Esophagus squamous epithelium (tissue), 5 donors: ENCODE measurements at places on chromosomes 5 and 9.

DNA sequence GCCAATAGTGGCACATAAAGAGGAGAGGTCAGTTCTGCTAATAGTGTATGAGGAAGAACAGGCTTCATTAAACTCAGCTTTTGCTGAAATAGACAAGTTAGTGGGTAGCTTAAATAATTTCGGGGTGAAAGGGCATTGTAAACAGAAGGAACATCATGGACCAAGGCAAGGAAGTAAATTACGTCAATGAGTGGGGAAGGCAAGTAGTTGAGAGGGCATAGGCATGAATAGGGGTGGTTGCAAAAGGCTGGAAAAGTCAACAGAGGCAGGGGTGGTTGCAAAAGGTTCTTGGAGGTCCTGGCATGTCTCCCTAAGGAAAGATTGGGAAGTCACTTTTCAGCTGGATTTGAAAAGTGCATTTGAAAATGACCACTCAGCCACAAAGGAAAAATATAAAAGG lies 383.3 kb upstream of the RPS23 start:
- DNase-seq, result no peak

GRCh38 chr9:111158363-111158762 lies 120.1 kb upstream of the LPAR1 start:
- no peak for DNase-seq

DNA sequence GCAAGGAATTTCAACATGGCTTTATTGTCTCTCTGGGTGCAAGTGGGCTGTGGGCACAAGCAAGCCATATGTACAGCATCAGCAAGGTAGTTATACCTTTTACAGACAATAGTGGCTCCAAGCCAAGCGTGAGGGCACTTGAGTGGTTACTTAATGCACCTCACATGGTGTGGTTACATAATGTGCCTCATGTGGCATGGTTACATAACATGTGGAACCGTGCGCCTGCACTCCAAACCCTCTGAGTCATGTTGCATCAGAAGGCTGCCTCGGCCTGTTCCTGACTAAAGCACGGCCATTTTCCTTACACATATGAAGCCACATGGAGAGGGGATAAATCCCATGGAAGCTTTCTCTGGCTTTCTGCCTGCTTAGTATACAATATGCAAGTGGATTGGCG lies 150.9 kb downstream of the OSTF1 start:
- no peak for DNase-seq

- no peak for DNase-seq
Measured at GRCh38 chr9:137168904-137169856, 671 bp downstream of the LRRC26 start.

- DNase-seq, result no peak
Measured at GRCh38 chr5:107011605-107012004, 659.1 kb downstream of the EFNA5 start.

DNA sequence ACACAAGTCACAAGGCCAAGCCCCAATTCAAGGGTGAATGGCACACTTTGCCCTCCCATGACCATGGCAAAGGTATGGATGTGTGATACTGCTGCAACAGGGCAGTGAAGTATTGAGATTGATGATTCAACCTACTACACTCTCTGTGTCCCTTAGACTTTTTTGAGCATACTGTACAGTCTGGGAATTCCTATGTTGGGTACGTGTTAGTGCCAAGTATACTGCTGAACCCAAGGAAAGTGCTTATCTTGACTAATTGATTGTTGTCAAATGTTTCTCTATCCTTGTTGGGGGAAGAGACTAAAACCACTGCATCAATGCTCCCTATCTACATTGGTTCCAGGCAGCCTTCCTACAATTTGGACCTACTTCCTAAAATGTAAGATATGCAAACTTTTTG lies 93.7 kb downstream of the NDFIP1 start:
- DNase-seq, result no peak

DNA sequence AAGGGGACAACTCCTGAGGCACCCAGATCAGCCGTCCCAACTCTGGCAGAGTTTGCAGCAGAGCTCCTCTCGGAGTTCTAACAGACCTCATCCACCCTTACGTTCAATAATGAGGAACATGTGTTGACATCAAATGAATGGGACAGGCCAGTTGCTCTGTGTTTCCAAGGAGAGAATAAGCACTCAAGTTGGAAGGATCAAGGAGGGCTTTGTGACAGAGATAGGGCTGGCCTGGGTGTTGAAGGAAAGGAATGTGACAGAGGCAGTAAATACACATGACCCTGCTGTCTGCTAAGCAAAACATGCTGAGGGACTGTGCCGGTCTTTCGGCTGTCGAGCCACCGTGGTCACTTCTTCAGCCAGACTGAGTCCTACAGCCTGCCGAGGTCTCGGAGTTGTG lies 48.2 kb downstream of the GPR107 start:
- no peak for DNase-seq

- DNase-seq, result no peak
Measured at GRCh38 chr5:164951570-164951969, 1446.2 kb downstream of the MAT2B start.

DNA sequence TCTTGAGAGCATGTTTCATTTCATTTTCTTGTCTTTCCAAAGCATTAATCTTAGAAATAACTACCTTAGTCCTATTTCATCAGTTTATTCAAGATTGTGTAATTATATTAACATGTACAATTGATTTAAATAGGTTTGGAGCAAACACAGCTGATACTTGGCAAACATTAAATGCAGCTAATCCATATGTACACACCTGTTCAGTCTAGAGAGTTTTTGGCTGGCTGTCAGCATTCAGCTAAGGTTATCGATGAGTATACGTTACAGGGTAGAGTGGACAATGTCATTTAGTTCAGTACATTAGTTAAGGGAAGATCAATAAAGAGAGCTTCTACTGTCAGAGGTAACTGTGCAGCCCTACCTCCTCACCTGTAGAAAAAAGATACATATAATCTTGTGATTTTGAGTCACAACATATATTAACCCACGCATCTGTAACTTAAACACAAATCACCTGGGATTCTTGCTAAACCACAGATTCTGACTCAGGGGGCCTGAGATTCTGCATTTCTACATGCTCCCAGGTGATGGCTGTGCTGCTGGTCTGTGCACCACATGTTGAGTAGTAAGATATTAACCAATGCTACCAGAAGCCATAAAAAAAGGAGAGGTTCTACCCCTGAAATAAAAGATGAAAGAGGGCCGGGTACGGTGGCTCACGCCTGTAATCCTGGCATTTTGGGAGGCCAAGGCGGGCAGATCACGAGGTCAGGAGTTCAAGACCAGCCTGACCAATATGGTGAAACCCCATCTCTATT lies 34.1 kb upstream of the PCA3 start:
- no peak for DNase-seq

DNA sequence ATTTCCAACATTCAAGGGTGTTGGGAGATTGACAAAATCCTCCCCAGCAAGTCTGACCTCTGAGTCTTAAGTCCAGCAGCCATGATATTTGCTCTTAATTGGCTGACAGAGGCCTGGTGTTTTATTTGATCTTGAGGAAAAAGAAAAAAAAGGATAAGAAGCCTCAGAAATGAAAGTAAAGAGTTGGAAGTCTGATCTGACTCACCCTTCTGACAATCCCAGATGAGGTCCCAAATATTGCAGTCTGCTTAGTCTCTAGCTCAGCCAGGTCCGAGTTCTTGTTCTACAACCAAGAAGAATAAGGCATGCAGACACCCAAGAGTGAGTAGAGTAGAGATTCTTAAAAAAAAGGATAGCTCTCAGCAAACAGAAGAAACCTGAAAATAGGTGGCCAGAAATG lies 632.5 kb upstream of the ST8SIA4 start:
- no peak for DNase-seq

- DNase-seq, result no peak
Measured at GRCh38 chr5:149317281-149318048, 27.8 kb upstream of the GRPEL2 start.

DNA sequence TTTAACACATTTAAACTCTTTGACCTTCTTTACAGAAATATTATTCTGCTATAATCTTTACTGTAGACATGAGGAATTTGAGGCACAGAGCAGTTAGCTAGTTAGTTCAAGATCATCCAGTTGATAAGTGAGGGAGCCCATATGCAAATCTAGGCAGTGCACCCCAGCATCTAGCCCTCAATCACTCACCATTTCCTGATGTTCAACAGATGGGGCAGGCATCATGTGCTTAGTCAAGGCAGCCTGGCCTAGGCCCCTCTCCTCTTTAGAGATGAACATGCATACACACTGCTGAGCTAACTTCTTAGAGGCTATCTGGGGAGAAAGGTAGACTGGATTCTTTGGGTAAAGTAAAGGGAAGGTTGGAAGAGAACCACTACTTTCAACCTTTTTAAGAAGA lies 206.8 kb upstream of the SLC24A2 start:
- no peak for DNase-seq

GRCh38 chr5:161312882-161313281 lies 233.6 kb downstream of the GABRB2 start:
- no peak for DNase-seq

DNA sequence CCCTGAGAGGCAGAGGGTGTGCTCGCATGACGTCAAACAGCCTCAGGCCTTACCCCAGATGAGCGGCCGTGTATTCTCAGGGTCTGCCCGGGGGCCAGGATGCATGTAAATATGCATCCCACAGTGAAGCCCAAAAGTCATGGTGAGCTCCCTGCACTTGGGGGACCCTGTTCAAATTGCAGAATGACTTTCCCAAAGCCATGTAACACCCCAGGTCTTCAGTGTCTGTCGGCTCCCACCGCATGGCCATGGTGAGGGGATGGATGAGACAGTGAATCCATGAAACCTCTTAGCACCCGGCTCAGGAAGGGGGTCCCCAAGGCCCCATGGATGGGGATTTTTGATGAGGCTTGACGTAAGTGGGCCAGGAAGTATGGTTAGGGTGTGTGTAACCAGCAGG lies 9.3 kb upstream of the COL5A1 start:
- DNase-seq, result no peak

DNA sequence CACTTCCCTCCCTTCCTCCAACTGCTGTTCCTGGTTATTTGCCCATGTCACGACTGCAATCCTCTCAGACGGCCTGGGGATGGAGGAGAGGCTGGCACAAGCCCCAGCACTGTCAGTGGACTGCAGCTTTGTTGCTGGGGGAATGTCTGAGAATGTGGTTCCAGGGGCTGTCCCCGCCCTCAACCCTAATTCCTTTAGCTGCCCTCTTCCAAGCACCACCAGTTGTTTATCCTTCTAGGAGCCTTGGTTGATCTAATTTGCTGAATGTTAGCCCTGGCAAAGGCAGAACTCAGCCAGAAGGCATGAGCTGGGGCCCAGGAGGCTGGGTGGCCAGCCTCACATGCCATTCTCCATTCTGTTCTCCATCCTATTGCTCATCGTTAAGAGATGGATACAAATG lies 51.6 kb downstream of the ADAM19 start:
- no peak for DNase-seq

DNA sequence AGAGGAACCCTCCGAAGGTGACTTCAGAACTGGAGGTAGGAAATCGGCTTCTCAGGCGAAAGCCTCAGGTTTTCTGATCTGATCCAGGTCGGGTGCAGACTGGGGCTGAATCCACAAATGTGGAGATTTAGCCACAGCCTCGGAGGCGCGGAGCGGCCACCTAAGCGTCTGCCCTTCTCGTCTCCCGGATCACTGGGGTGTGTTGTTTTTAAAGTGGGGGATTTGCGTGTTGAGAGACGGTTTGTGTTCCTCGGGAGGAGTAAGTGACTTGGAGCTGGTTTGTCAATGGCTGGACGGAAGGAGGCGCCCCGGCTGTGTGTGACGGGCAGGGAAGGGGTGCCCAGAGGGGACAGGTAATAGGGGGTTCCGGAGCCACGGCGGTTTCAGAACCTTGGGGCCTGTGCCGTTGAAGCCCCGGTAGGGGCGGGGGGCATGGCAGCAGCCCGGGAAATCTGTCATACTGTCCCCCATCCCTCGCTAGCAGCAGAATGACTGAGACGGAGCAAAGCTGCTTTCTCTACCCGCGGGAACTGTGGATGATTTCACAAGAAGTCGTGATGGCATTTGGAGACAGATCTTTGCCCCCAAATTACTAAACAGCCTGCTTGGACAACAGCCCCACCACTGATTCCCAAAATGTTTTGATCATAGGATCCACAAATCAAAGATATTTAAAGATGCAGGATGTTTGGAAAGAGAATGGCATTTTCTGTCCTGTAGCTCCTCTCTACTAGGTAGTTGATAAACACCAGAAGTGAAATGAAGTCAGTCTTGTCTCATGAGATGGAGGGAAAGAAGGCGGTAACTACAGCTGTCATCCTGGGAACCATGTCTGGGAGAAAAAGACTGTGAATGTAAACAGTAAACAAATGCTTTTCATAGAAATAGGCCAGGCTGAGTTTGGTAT lies 216.5 kb downstream of the PDZD2 start:
- DNase-seq, result no peak
